ENCODE measurements at places on chromosomes 7 and 10. TPM values are rescaled to one million over a fixed set of nuclear protein-coding genes. Genes with fewer than 3 reads are reported as not detected.

HOXA10 gene
- not detected for total RNA-seq

OPN1SW gene
- not detected for total RNA-seq

AKR1C1 gene
- total RNA-seq, result 18.9 TPM

MUC12 gene
- total RNA-seq, result not detected

ZNF282 gene
- total RNA-seq, result 28.0 TPM

ZNF488 gene
- total RNA-seq, result 0.26 TPM

ASCC1 gene
- total RNA-seq, result 16.1 TPM

ZNF425 gene
- 0.33 TPM for total RNA-seq

LEP gene
- total RNA-seq, result 72.8 TPM

EEPD1 gene
- 13.5 TPM for total RNA-seq

STOX1 gene
- total RNA-seq, result 4.0 TPM

OR2A42 gene
- not detected for total RNA-seq

FOXP2 gene
- 16.6 TPM for total RNA-seq

ELN gene
- 92.6 TPM for total RNA-seq

AP1S1 gene
- total RNA-seq, result 12.2 TPM

ACBD7 gene
- total RNA-seq, result not detected

CFAP58 gene
- total RNA-seq, result 0.26 TPM

OR2A1 gene
- total RNA-seq, result not detected

DNA sequence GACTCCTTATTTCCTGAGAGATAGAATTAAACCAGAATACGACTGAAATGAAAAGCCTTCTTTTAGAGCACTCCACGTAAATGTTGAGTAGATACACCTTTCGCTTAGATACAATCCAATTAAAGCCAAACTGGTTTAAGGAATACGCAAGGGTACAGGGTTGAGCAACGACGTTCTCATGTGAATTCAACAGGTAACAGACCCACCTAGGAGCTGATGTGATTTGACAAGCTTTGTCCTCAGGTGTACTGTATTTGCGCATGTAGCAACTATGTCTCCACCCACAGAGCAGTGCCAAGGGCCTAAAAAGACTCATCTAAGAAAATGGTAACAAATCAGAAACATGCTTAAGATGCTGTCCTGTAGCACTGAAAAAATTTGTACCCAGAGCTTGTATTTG is 139.6 kb downstream of the GATA3 start:
- H3K27me3 ChIP-seq, result no peaks in the 10 kb centered on the region
- no peak overlapping the region for H3K27ac ChIP-seq
- no peaks in the 10 kb centered on the region for H3K36me3 ChIP-seq
- no peak overlapping the region for H3K4me3 ChIP-seq

DNA sequence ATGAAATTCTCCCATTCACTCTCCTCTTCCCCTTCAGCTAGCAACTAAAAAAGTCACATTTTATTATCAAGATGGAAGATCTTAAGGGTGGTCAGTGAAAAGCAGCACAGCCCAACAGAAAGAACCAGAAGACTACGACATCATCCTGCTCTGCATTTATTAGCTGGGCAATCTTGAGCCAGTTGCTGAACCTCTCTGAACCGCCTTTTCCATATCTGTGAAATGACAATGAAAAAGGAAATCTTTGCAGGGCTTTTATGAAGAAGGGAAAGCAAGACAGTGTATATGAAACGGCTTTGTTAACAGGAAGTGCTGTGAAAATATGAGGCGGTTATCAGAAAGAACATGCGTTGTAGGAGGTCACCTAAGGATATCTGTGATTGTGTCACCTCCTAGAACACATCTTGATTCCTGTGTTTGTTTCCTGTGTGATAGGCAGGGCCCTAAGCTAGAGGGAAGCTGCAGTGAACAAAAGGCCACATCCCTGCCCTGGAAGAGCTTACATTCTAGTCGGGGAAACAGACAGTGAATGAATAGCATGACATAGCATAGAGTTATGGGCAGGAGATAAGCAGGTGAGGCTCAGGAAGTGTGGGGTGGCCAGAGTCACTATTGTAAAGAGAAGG is 36.0 kb upstream of the KCNMA1 start:
- DNase-seq, result no peak
- H3K4me3 ChIP-seq, result no peak overlapping the region
- H3K4me1 ChIP-seq, result peaks cover 6% of the 10 kb centered on the region
- no peaks in the 10 kb centered on the region for H3K27me3 ChIP-seq

DNA sequence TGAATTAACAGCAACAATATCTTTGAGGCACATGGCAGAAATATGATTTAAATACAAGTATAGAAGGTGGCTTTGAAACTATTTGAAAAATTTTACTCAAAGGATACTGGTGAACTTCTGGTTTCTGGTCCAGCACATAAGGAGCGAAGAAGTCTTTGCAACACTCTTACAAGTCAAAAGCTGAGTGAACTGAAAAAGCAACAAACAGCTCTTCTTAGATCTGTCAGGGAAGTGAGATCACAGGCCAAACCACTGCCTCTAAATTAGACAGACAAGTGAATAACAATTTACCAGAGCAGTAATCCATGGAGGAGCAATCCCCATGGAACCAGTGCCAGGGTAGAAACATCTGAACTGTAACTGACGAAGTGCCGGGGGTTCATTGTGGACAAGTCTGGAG is 9.6 kb upstream of the VWC2 start:
- no peaks in the 10 kb centered on the region for H3K36me3 ChIP-seq
- H3K27ac ChIP-seq, result no peak overlapping the region
- no peaks in the 10 kb centered on the region for H3K4me1 ChIP-seq
- no peak overlapping the region for H3K4me3 ChIP-seq

GRCh38 chr7:23918856-23919255 is 208.8 kb downstream of the STK31 start:
- no peaks in the 10 kb centered on the region for H3K27me3 ChIP-seq
- no peak for DNase-seq
- H3K27ac ChIP-seq, result no peak overlapping the region
- H3K4me1 ChIP-seq, result no peaks in the 10 kb centered on the region

- H3K4me1 ChIP-seq, result peaks cover 65% of the 10 kb centered on the region
- H3K27ac ChIP-seq, result peak overlapping the region; percentile 84
- H3K27me3 ChIP-seq, result no peaks in the 10 kb centered on the region
- no peaks in the 10 kb centered on the region for H3K36me3 ChIP-seq
These were observed 9.1 kb downstream of the COMTD1 start for GRCh38 chr10:75226656-75227055.

DNA sequence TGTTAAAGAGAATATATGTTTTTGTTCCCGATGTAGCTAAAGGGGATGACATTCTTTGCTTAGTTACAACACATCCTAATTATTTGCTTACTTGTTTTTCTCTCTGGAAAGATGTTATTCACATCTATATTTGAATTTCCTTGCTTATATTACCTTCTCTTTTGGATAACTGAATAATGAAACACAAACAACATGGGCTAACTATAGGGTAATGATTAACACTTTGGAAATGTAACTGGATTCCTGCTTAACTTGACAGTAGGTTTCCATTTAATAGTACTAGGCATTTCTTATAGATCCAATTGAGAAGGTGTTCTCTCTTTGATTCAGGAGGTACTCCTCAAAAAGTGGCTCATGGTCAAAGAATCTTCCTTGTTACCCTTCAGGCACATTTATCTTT is 141.1 kb downstream of the CCSER2 start:
- H3K36me3 ChIP-seq, result no peaks in the 10 kb centered on the region
- no peak for DNase-seq
- no peaks in the 10 kb centered on the region for H3K27me3 ChIP-seq
- no peak overlapping the region for H3K27ac ChIP-seq
- H3K4me1 ChIP-seq, result peaks cover 5% of the 10 kb centered on the region

DNA sequence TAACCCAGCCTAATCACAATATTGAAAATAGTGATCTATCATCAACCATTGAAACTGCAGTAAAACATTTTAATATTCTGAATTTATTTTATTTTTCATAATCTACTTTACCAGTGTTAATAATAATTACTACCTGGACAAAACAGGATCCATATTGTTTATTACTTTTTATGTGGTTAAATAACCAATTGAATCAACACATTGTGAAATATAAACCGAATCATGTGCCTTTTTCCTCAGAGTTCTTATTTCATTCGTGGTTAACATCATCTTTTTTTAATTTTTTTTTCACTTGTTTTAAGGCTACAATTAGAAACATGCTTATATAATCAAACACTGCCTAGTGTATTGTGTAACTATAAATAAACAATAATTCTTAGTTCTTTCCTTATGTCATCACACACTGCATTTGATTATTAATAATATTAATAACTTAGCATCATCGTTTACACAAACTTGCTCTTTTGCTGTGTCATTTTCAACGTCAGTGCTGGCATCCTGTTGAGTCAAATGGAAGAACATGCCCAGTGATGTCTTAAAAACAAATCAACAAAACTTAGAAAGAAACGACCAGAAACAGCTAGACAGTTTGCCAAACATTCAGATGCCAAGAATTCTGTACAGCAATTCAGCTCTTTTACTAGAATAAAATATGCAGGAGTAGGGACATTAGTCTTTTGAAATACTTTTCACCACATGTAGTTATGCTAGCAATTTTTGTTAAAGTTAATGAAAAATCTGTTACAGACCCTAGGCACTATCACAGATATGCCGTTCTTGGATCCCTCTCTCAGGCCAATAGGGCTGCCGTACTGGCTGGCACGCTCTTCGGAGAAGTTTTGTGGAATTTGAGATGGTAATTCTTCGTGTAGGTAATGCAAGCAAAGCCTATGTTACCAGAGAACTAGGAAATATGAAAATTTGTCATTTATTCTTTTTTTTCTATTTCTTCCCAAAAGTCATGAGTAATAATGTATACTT is 330.4 kb upstream of the SEMA3A start:
- no peak overlapping the region for H3K4me3 ChIP-seq
- no peaks in the 10 kb centered on the region for H3K27me3 ChIP-seq
- DNase-seq, result no peak
- H3K36me3 ChIP-seq, result no peaks in the 10 kb centered on the region

- DNase-seq, result no peak
- no peaks in the 10 kb centered on the region for H3K4me1 ChIP-seq
- no peak overlapping the region for H3K4me3 ChIP-seq
These were observed 295.0 kb downstream of the PARD3 start for GRCh38 chr10:34520084-34520483.

- H3K27ac ChIP-seq, result no peak overlapping the region
- no peaks in the 10 kb centered on the region for H3K36me3 ChIP-seq
- no peak overlapping the region for H3K4me3 ChIP-seq
- H3K27me3 ChIP-seq, result no peaks in the 10 kb centered on the region
These were observed 11.5 kb upstream of the SGMS1 start for GRCh38 chr10:50635286-50635685.

GRCh38 chr10:70494966-70495365 is 16.4 kb downstream of the PALD1 start:
- no peak for DNase-seq

GRCh38 chr7:36391436-36392198 is 2.0 kb downstream of the ANLN start:
- H3K36me3 ChIP-seq, result no peaks in the 10 kb centered on the region
- no peaks in the 10 kb centered on the region for H3K27me3 ChIP-seq
- no peak for DNase-seq
- H3K4me1 ChIP-seq, result peaks cover 23% of the 10 kb centered on the region
- no peak overlapping the region for H3K27ac ChIP-seq

GRCh38 chr10:25157650-25158049 is 17.2 kb upstream of the GPR158 start:
- DNase-seq, result no peak
- no peak overlapping the region for H3K4me3 ChIP-seq
- H3K36me3 ChIP-seq, result no peaks in the 10 kb centered on the region
- no peak overlapping the region for H3K27ac ChIP-seq
- no peaks in the 10 kb centered on the region for H3K27me3 ChIP-seq

GRCh38 chr10:110162741-110163145 is 44.7 kb upstream of the MXI1 start:
- no peak for DNase-seq
- no peak overlapping the region for H3K27ac ChIP-seq
- no peaks in the 10 kb centered on the region for H3K27me3 ChIP-seq
- H3K4me1 ChIP-seq, result peaks cover 14% of the 10 kb centered on the region
- no peak overlapping the region for H3K4me3 ChIP-seq

DNA sequence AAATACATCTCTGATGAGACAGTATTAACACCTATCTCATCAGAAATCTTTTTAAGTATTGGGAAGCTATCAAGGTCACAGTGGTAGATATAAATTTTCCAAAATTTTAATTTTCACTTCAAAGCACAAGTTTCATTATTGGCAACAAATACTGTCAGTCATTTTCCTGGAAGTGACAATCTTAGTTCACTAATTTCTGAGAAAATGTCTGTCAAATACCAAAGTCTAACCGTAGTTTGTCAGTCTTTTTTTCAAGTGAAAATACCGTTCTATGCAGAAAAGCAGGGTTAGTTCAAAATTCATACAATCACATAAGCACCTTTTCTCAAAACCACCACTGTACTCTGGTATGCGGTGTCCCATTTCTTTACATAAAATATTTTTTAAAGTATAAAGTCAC is 40.4 kb downstream of the CACUL1 start:
- H3K4me1 ChIP-seq, result no peaks in the 10 kb centered on the region
- no peaks in the 10 kb centered on the region for H3K36me3 ChIP-seq
- no peaks in the 10 kb centered on the region for H3K27me3 ChIP-seq
- no peak for DNase-seq

GRCh38 chr7:20784388-20785156 is 2.1 kb downstream of the SP8 start:
- H3K4me3 ChIP-seq, result no peak overlapping the region
- H3K27me3 ChIP-seq, result peaks cover 6% of the 10 kb centered on the region
- no peaks in the 10 kb centered on the region for H3K36me3 ChIP-seq
- no peak overlapping the region for H3K27ac ChIP-seq
- DNase-seq, result no peak

GRCh38 chr7:33072471-33072870 is 9.9 kb upstream of the NT5C3A start:
- DNase-seq, result no peak
- H3K4me1 ChIP-seq, result no peaks in the 10 kb centered on the region
- no peaks in the 10 kb centered on the region for H3K27me3 ChIP-seq
- no peak overlapping the region for H3K4me3 ChIP-seq
- no peak overlapping the region for H3K27ac ChIP-seq

GRCh38 chr7:105985672-105986215 is 22.7 kb downstream of the CDHR3 start:
- no peaks in the 10 kb centered on the region for H3K4me1 ChIP-seq
- H3K27me3 ChIP-seq, result no peaks in the 10 kb centered on the region
- H3K36me3 ChIP-seq, result no peaks in the 10 kb centered on the region
- DNase-seq, result no peak
- H3K4me3 ChIP-seq, result no peak overlapping the region
